ENCODE measurements at places on chromosomes 5 and 9.

DNA sequence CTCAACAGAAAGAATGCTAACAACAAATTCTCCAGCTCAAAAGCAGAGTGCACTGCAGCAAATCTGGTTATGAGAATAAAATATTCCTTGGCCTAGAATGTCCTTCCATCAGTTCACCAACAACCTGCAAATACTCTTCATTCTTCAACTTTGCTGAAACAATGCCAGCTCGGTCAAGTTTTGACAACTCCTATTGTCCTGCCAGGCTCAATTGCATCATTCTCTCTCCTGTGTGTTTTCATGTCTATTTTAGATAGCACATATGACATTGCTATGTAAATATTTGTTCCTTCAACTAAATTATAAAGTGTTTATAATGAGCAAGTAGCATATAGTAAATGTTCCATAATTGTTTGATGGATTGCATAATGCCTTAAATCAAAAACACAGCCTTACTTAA lies 463.8 kb downstream of the TLE1 start:
- DNase-seq = peak; percentile 75

GRCh38 chr9:134987906-134988700 lies 70.4 kb upstream of the FCN1 start:
- DNase-seq = no peak

DNA sequence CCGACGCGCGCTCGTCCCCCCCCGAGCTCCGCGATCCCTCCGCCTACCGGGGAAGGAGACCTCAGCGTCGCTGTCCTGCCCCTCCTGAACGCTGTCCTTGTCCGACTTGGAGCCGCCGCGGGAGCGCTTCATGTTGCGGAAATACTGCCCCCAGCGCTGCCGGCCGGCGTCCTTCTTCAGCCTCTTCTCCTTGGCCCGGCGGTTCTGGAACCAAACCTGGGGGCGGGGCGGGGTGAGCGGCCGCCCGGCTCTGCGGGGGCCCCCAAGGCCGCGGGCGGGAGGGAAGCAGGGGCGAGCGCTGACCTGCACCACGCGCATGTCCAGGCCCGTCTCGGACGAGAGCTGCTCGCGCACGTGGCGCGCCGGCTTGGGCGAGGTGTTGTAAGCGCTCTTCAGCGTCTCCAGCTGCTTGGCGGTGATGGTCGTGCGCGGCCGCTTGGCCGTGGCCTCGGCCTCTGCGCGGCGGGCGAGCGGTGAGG lies 6.3 kb downstream of the LHX3 start:
- peak; percentile 78 for DNase-seq

DNA sequence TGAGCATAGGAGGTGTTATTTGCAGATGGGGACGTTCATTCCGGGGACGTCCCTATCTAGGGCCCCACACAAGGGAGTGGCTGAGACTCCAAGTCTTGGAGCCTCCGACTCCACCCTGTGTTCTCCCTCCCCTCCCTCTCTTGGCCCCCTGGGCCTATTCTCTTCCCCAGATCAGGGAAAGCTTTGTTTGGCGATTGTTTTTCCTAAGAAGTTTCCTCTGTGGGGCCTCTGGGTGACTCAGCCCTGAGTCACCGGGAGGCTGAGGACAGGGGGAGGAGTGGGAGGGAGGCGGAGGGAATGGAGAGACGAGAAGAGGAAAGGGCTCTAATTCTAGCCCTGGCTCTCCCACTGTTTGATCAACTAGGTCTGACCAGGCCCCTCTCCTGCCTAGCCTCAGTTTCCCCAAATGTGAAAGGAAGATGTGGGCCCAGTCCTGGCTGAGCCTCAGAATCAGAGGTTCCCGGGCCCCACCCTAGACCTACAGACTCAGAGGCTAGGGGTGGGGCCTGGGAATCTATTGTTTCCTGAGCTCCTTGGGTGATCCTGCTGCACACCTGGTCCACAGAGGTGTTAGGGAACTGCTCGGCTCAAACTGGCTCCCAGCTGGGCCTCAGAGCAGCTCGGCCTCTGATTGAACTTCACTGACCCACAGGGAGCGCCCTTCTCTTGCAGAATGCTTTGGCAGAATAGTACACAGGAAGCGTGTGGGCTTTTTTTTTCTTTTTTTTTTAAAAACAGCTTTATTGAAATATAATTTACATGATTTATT lies 19.2 kb downstream of the GSN start:
- peak; percentile 95 for DNase-seq

DNA sequence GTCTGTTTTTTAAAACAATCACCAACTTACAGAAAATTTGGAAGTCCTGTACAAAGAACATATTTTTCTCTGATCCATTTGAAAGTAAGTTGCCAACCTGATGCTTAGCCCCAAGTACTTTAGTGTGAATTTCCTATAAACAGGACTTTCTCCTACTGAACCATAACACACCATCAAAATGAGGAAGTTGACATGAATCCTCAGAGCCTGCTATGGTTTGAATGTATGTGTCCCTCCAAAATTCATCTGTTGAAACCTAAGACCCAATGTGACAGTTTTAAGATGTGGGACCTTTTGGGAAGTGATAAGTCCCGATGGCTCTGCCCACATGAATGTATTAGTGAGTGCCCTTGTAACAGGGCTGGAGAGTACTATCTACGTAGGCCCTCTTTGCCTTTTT lies 6.4 kb upstream of the ACOT12 start:
- no peak for DNase-seq

GRCh38 chr9:76686756-76687155 lies 77.5 kb upstream of the PCA3 start:
- no peak for DNase-seq

DNA sequence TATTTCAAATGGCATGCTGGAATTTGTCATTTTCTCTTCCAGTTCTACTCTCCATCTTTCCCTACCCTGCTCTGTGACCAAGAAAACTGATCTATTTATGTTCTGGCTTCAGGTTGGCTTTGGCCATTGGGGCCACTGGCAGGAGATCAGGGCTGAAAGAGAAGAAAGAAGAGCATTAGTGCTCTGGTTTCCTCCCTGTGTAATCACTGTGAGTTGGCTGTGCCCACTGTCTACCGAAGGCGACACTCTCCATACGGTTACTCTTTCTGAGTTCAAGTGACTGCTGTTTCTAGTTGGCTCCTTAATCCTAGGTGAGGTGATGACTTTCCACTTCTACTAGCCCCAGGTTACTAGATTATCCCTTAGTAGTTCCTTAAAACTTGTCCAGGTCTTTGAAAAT lies 372.6 kb downstream of the PRELID2 start:
- no peak for DNase-seq

DNA sequence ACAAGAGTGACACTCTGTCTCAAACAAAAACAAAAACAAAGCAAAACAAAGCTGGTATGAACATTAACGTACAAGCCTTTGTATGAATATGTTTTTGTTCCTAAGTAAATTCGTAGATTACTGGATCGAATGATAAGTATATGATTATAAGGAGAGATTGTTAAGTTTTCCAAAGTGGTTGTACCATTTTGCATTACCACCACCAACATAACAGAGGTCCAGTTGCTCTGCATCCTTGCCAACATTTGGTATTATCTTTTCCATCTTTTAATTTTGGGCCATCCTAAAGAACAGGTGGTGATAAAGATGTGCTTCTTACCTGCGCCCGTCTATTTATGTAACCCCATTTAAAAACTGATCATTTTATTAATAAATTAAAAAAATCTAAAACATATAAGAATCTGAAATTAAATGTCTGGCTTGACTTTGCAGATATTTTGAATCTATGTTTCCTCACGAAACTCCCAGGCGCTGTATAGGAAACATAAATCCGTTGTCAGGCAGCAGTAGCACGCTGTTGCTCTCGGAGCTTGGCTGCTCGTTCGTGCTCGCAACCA lies 593 bp upstream of the NAA35 start:
- DNase-seq = no peak

DNA sequence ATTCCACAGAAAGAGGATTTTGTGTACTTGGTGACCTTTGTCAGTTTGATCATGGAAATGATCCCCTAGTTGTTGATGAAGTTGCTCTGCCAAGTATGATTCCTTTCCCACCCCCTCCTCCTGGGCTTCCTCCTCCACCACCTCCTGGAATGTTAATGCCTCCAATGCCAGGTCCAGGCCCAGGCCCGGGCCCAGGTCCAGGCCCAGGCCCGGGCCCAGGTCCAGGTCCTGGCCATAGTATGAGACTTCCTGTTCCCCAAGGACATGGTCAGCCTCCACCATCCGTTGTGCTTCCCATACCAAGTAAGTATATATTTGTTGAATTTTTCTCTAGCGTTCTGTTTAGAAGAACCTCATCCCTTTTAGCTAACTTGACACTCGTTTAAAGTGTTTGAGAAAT lies 30.0 kb downstream of the RBM27 start:
- DNase-seq = no peak

DNA sequence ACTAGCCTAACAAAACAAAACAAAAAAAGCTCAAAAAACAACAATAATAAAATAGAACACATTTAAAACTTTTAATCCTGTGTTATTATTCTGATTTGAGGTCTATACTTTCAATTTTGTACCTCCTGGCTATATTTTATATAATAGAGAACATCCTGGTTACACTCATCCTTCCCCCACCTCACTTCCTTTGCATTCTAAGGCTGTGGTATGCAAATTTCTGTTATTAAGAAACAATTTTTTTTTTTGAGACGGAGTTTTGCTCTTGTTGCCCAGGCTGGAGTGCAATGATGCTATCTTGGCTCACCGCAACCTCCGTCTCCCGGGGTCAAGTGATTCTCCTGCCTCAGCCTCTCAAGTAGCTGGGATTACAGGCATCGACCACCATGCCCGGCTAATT lies 3.1 kb upstream of the RPL37 start:
- no peak for DNase-seq

DNA sequence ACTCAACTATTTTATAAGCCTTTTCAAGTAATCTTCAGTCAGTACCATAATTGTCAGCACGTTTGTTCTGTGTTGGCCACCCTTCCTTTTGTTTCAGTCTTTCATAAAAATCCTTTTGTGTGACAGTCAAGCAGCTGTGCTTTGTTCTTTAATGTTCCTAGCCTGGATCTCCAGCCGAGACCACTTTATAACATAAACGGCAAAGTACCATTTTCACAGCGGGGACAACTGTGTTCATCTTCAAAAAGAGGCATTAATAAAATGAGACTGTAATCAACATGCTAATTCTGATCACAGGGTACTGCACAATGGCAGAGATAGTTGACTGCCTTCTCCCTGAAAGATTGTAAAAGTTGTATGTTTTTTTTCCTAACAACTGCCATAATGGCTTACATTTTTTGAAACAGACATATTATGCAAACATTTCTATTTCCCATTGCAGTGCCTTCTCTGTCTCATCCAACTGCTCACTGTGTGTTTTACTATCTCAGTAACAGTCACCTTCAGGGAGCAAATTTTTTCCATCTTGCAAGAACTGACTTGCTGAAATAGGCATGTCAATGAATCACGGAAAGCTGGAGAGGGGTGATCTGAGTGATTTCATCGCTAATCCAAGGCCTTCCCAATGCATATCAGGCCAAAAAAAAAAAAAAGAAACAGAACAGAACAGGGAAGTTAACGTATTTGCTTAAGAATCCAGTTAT lies 828.5 kb upstream of the DMAC1 start:
- DNase-seq = peak; percentile 93

Data from epithelial cell of esophagus (primary cell).